ENCODE measurements at places on chromosomes 1 and 21. TPM values are rescaled to one million over a fixed set of nuclear protein-coding genes. Genes with fewer than 3 reads are reported as not detected.

Gene PLEKHG5
- 6.0 TPM for total RNA-seq

Gene FBXO2
- total RNA-seq, result 1.7 TPM

Gene WNT9A
- 0.57 TPM for total RNA-seq

Gene IPO13
- total RNA-seq, result 24.3 TPM

Gene CHI3L2
- total RNA-seq, result 0.57 TPM

Gene KRTAP19-3
- total RNA-seq, result not detected

Gene AGT
- 0.13 TPM for total RNA-seq

Gene AMY2B
- 0.63 TPM for total RNA-seq

Data from HFFc6 (cell line).